Osteocyte (in vitro differentiated cells): ENCODE measurements at places on chromosomes 12 and 14.

- H3K36me3 ChIP-seq = peaks cover 9% of the 10 kb centered on the region
- peak overlapping the region; percentile 96 for H3K27ac ChIP-seq
- H3K27me3 ChIP-seq = no peaks in the 10 kb centered on the region
- H3K4me3 ChIP-seq = peak overlapping the region; percentile 93
- peaks cover 41% of the 10 kb centered on the region for H3K4me1 ChIP-seq
Observed at GRCh38 chr12:25959071-25959961, 834 bp downstream of the RASSF8 start.

- no peak overlapping the region for H3K27ac ChIP-seq
- H3K36me3 ChIP-seq = no peaks in the 10 kb centered on the region
- peaks cover 6% of the 10 kb centered on the region for H3K27me3 ChIP-seq
- no peak overlapping the region for H3K4me3 ChIP-seq
Observed at GRCh38 chr12:117733549-117733805, 235.3 kb downstream of the KSR2 start.

GRCh38 chr12:80625051-80625450, 82.4 kb upstream of the MYF6 start:
- DNase-seq = no peak
- no peaks in the 10 kb centered on the region for H3K36me3 ChIP-seq
- H3K27me3 ChIP-seq = no peaks in the 10 kb centered on the region
- H3K27ac ChIP-seq = no peak overlapping the region
- H3K4me3 ChIP-seq = no peak overlapping the region
- peaks cover 15% of the 10 kb centered on the region for H3K4me1 ChIP-seq

DNA sequence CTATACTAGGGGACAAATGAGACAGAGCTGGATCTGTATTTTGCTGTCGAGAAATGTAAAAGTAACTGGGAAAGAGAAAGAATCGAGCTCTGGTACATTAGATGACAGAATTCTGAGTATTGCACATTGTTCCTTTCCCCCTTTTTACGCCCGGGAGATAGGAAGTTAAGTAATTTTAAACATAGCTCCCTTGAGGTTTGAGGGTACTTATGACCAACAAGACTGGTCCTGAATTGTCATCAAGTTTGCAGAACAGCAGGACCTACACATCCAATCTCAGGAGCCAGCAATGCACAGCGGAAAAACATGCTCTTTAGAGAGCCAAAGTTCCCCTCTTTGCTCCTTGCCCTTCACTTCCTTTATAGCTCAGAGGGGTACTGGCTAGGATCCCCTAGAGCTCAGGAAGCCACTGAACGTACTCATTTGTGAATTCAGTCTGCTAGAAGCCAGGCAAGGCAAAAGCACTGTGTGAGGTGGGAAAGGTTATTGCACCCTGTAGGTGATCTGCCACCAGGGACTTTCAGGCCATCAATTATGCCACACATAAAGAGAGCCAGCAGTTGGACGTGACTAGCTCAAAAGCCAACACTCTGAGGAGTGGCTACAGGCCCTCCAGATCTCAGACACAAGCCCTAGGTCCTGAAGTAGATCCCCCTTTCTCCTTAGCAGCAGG, 333.8 kb downstream of the KCNH5 start:
- no peak overlapping the region for H3K4me3 ChIP-seq
- no peaks in the 10 kb centered on the region for H3K4me1 ChIP-seq
- no peaks in the 10 kb centered on the region for H3K27me3 ChIP-seq
- H3K27ac ChIP-seq = no peak overlapping the region
- no peaks in the 10 kb centered on the region for H3K36me3 ChIP-seq
- DNase-seq = no peak

DNA sequence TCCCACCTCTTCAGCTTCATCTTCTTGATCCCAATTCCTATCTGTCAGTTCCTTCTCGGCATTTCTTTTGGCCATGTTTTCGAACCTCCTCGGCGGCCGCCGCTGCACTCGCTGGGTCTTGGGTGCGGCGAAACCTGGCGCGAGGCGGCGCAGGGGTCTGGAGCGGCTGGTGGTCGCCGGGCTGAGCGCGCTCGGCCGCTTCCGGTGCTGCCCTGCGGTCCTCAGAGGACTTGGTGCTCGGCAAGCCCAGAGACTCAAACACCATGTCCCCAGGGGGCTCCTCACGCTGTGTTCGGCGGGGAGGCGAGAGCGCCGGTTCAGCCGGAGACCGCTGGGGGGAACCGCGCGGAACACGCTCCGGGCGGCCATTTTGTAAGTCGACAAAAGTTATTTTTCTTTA, 51.8 kb downstream of the PPP1R36 start:
- H3K36me3 ChIP-seq = no peaks in the 10 kb centered on the region
- H3K4me3 ChIP-seq = no peak overlapping the region
- no peaks in the 10 kb centered on the region for H3K27me3 ChIP-seq

DNA sequence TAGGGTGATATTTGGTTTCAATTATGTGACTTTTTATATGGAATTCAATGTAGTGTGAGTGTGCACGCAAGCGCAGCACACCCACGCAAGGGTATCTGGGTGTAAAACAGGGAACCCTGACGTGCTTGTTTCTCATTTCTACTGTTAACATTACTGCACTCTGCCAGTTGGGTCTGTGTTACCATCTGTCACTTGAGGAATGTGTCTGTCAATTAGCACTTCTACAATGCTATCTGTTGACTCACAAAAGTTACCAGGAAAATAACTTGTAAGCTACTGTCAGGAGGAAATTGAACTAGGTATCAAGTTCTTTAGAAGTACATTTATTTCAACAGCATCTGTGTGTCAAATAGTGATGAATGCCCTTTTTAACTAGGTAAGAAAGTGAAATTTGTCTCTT, 695.5 kb upstream of the LRFN5 start:
- DNase-seq = no peak
- no peak overlapping the region for H3K4me3 ChIP-seq
- H3K27ac ChIP-seq = no peak overlapping the region

DNA sequence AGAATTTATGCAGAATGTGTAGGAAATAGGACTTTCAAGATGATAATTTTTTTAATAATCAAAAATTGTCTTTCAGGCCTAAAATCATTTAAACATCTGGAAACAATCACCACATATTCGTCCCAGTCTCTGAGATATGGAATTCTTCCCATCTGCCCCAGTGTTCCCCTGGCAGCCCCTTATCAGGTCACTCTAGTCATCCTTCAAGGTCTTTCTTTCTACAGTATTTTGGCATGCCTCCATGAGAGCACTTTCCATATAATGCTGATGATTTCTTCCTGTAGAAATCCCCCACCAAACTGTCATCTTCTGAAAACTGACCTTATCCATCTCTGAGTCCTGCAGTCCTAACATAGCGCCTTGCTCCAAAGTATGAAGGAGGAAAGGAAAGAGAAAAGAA, 422.1 kb downstream of the RPS29 start:
- no peak overlapping the region for H3K4me3 ChIP-seq
- no peak overlapping the region for H3K27ac ChIP-seq
- no peaks in the 10 kb centered on the region for H3K4me1 ChIP-seq
- no peaks in the 10 kb centered on the region for H3K36me3 ChIP-seq
- peaks cover 2% of the 10 kb centered on the region for H3K27me3 ChIP-seq

- H3K27me3 ChIP-seq = no peaks in the 10 kb centered on the region
- DNase-seq = no peak
- H3K27ac ChIP-seq = no peak overlapping the region
- H3K4me3 ChIP-seq = no peak overlapping the region
- H3K4me1 ChIP-seq = peaks cover 3% of the 10 kb centered on the region
Observed at GRCh38 chr12:53211476-53212381, 4.7 kb upstream of the ITGB7 start.

DNA sequence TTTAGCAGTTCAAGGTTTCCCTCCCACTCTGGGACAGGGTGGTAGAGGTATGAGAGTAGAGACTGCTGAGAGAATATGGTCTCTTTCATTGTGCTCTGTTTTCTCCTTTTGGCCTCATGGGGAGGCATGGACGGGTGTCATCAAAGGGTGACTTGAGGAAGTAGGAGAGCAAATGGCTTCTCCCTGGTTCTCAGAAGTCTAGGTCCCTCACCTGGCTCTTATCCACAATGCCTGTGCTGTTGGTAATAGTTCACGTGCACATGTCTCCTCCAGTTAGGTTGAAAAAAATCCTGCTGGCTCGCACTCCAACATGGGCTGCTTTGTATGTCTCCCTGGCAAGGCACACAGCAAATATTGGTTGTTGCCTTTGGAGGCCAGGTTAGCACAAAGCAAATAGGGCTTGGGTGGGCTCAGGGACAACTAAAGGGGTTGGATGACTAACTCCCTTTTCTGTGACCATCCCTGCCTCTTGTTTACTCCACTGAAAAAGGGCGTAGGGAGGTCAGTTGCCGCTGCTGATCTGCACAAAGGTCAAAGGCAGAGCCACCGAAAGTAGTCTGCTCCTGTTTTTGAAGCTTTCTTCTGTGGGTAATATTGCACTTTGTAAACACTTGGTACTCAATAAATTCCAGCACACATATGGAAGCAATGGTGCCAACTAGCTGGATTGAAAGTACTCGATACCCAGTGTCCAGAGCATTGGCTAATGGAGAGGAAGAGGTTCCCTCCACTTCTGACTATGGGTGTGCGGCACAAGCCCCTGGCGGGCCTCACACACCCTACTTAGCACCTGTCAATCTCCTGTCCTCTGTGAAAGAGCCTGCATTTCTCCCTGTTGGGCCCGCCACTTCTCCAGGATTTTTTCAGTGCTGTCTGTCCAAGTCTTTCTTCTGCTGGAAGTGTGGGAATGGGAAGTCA, 121.8 kb downstream of the SLC38A6 start:
- no peak for DNase-seq
- no peaks in the 10 kb centered on the region for H3K27me3 ChIP-seq
- H3K36me3 ChIP-seq = peaks cover 9% of the 10 kb centered on the region
- peak overlapping the region; percentile 96 for H3K27ac ChIP-seq
- peaks cover 67% of the 10 kb centered on the region for H3K4me1 ChIP-seq
- H3K4me3 ChIP-seq = peak overlapping the region; percentile 36

DNA sequence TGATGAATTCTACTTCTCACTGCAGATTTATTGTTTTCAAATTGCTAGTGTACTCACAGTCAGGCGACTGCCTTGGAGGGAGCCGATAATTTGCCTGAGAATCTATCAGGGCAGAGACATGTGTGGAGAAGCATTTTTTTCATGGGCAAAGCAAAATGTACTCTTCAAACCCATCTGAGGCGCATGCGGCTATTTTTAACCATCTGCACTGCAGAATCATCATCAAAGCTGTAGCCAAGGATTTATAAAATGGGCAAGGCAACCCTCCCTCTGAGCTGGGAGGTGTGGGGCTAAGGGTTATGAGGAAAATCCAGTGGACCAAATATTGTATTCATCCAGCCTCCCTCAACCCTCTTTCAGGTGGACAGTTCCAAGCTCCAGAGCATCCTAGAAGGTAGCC, 37.7 kb downstream of the BEST3 start:
- no peak overlapping the region for H3K27ac ChIP-seq
- H3K27me3 ChIP-seq = no peaks in the 10 kb centered on the region
- peaks cover 23% of the 10 kb centered on the region for H3K4me1 ChIP-seq
- H3K36me3 ChIP-seq = no peaks in the 10 kb centered on the region
- DNase-seq = no peak

- no peak for DNase-seq
- H3K27me3 ChIP-seq = peaks cover 28% of the 10 kb centered on the region
- H3K4me1 ChIP-seq = peaks cover 6% of the 10 kb centered on the region
- no peaks in the 10 kb centered on the region for H3K36me3 ChIP-seq
- no peak overlapping the region for H3K4me3 ChIP-seq
- no peak overlapping the region for H3K27ac ChIP-seq
Observed at GRCh38 chr14:64825006-64825405, 54.7 kb downstream of the SPTB start.

DNA sequence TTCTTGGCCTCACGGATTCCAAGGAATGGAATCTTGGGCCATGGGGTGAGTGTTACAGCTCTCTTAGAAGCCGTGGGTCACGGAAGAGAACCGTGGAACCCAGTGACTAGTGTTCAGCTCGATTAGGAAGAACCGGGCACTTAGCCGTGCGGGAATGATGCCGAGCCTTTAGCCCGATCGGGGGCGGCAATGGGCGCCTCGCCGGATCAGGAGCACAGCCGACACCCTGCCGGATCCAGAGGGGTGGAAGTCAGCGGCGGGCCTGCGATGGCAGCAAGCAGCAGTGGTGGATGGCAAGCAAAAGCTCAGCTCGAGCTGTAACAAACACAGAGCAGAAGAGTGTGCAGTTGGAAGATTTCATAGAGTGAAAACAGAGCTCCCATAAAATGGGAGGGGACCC, 21.1 kb upstream of the ULK1 start:
- no peak overlapping the region for H3K27ac ChIP-seq
- H3K36me3 ChIP-seq = no peaks in the 10 kb centered on the region
- DNase-seq = no peak
- peaks cover 20% of the 10 kb centered on the region for H3K4me1 ChIP-seq
- no peaks in the 10 kb centered on the region for H3K27me3 ChIP-seq

DNA sequence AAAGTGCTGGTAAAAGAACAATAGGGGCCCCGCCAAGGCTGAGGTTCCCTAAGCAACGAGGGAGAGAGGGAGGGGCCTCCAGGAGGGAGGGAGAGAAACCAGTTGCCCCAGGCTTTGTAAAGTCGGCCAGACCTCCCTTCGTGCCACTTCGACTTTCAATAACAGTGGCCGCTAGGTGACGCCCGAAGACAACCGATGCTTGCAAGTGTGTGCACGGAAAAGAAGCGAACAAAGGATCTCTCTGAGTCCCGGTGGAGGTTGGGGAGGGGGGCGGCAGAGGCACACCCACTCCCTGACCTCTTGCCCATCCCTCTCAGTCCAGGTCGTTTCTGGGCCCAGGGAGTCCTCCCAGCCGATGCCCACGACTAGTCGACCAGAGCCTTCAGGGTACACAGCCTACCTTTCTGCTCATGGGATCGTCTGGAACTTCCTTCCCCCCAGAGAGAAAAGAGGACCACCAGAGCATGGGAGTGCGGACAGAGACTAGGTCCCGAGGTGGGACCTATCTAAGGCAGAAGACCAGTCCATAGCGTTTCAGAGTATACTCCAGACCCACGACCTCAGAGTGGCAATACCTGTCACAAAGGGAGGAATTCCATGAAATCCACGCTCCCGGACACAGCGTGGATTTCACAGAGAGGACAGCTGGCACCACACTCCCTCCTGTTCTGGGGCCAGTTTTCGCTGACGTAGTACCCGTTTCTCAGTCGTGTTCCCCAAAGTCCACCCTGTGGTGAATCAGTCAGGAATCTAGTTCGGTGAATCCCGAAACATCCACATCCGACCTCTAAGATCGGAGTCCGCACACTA, 262.7 kb upstream of the ALG10B start:
- no peak for DNase-seq
- H3K4me1 ChIP-seq = no peaks in the 10 kb centered on the region
- no peak overlapping the region for H3K27ac ChIP-seq
- no peak overlapping the region for H3K4me3 ChIP-seq

DNA sequence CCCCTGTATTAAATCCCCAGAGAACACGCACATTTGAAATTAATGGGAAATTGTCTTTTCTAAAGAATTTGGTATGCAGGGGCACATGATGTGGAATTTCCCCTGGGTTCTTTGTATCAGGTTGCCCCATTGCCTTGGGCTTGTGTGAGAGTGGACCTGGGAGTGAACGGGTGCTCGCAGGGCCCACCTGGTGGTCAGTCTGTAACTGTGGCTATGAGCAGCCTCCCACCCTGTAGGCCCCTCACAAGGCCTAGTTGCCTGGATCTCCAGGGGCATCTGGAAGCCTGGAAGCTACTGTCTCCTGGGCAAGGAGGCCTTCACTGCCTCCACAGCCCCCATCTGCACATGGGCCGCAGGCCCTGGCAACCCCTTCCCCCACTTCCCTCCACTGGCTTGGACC, 96.7 kb downstream of the SLC25A47 start:
- DNase-seq = no peak
- H3K4me1 ChIP-seq = peaks cover 55% of the 10 kb centered on the region
- H3K27ac ChIP-seq = no peak overlapping the region
- no peaks in the 10 kb centered on the region for H3K36me3 ChIP-seq
- no peaks in the 10 kb centered on the region for H3K27me3 ChIP-seq
- no peak overlapping the region for H3K4me3 ChIP-seq

GRCh38 chr14:75312341-75312740, 33.7 kb downstream of the FOS start:
- peaks cover 28% of the 10 kb centered on the region for H3K27me3 ChIP-seq
- no peak for DNase-seq
- no peak overlapping the region for H3K4me3 ChIP-seq
- no peaks in the 10 kb centered on the region for H3K36me3 ChIP-seq
